ENCODE measurements at places on chromosomes 11 and 22. TPM values are rescaled to one million over a fixed set of nuclear protein-coding genes. Genes with fewer than 3 reads are reported as not detected.

DSCAML1 gene
- 2.5 TPM for total RNA-seq

SHANK3 gene
- total RNA-seq, result 61.3 TPM

SAA4 gene
- not detected for total RNA-seq

KCNJ11 gene
- 2.6 TPM for total RNA-seq

CHRDL2 gene
- not detected for total RNA-seq

MIOX gene
- total RNA-seq, result not detected

PRRG4 gene
- total RNA-seq, result 2.2 TPM

PTPRCAP gene
- total RNA-seq, result 5.5 TPM

NXPE4 gene
- not detected for total RNA-seq

HMGXB4 gene
- total RNA-seq, result 10.9 TPM

TRIM49D1 gene
- not detected for total RNA-seq

OR56A1 gene
- total RNA-seq, result 0.06 TPM

SUSD2 gene
- total RNA-seq, result 8.0 TPM

ME3 gene
- 76.4 TPM for total RNA-seq

LRRC75B gene
- total RNA-seq, result 7.0 TPM

CCDC87 gene
- 0.19 TPM for total RNA-seq

WT1 gene
- total RNA-seq, result 78.0 TPM

AMPD3 gene
- total RNA-seq, result 4.4 TPM

TRABD gene
- 32.8 TPM for total RNA-seq

SLC15A3 gene
- 17.6 TPM for total RNA-seq

Measured in omental fat pad (tissue), 4 donors.